ENCODE measurements at places on chromosomes 5 and 9. TPM values are rescaled to one million over a fixed set of nuclear protein-coding genes. Genes with fewer than 3 reads are reported as not detected.

DNA sequence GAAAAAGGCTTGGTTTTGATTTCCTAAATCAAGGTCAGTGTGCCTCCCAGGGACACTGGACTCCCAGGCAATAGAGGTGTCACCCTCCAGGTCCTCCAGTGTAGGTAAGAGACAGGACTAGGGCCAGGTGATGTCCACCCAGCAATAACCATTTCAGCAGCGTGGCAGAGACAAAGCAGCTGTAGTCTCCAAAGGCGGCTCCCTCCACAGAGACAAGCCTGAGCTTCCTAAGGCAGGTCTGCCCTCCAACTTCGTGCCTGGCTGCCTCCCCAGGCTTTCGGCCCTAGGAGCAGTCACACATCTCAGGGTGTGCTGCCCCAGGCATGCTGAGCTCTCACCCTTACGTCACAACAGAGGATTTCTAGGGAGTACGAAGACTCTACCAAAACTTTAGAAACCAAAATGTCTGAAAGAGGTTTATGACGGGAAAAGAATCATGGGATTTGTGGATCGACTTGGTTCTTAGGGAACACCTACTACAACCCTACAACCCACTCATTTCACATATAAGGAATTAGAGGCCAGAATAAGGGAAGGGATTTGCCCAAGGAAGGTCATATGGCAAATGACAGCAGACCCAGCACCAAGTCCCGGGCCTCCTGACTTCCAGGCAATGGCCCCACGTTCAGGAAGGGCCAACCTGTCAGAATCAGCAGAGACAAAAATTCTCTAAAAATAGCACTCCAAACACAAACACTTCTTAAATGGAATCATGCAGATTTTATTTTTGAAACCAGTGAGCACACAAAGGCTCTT is 105.5 kb downstream of the KLHL3 start:
- no peaks in the 10 kb centered on the region for H3K36me3 ChIP-seq
- no peaks in the 10 kb centered on the region for H3K27me3 ChIP-seq
- peak overlapping the region; percentile 76 for H3K27ac ChIP-seq
- DNase-seq, result no peak

DNA sequence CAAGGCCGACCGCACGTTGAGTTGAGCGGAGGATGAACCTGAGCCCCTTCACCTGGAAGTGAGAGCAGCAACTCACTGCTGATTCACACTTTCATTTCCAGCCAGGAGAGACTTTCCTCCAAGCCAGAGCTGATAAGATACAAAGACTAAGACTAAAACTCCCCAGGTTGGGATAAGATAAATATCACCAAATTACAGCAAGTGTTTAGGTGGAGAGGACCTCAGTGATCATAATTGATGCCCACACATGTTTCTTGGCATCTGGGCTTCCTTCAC is 6.4 kb upstream of the NKD2 start:
- H3K4me1 ChIP-seq, result peaks cover under 1% of the 10 kb centered on the region
- H3K36me3 ChIP-seq, result no peaks in the 10 kb centered on the region
- no peak for DNase-seq
- no peak overlapping the region for H3K4me3 ChIP-seq

GRCh38 chr5:100110497-100110896 is 424.7 kb upstream of the FAM174A start:
- no peaks in the 10 kb centered on the region for H3K27me3 ChIP-seq
- no peaks in the 10 kb centered on the region for H3K4me1 ChIP-seq
- no peak overlapping the region for H3K27ac ChIP-seq

DNA sequence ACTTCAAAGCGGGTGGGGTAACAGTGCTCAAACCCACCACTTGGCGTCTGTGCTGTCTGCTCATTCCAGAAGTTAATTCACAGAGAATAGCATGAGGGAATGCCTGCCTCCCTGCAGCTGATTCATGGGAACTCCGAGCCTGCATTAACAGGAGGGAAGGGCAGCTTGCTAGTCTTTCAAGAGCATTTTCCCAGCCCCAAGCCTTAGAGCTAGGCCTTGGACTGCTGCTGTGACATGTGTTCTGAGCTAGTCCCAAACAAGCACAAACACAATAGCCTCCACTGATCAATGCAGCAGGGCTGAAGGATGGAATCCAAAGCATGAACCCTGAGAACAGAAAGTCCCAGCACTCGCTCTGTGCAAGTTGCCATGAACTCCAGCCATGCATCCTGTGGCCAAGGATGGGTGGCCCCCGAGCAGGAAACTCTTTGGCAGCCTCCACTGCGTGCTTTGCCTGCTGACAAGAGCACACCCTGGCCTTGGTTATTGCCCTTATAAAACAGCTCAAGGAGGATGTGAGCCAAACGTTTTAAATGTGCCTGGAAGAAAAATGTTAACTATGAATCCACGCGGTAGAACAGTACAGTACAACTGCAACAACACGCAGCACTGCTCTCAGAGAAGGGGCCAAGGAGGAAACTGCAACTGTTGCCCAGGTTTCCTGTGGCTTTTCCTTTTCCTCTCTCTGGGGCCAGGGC is 653.1 kb upstream of the KLF4 start:
- DNase-seq, result peak; percentile 8
- no peaks in the 10 kb centered on the region for H3K36me3 ChIP-seq
- H3K4me1 ChIP-seq, result no peaks in the 10 kb centered on the region
- H3K27me3 ChIP-seq, result no peaks in the 10 kb centered on the region
- no peak overlapping the region for H3K4me3 ChIP-seq

- H3K27me3 ChIP-seq, result no peaks in the 10 kb centered on the region
- no peak overlapping the region for H3K4me3 ChIP-seq
- H3K36me3 ChIP-seq, result no peaks in the 10 kb centered on the region
Observed at GRCh38 chr9:12760758-12761157, 14.1 kb upstream of the LURAP1L start.

DNA sequence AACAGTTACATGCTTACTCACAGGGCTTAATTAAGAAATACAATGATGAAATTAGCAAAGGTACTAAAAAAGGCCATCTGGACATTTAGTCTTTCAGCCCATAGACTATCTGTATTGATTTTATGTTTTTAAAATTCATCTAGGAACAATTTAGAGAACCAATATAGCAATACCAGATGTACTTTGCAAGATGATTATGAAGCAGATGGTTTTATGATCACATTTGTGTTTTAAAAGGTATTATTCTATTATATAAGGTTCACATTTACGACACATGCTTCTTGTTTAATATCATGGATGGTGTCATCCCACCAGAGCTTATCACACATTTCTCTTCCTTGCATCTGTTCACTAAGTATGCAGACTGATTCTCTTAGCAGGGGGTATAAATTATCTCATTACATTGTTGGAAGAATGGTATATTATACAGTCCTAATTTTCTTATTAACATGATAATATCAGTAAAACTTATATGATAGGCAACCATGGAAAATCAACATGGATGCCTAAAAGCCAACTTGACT is 21.1 kb upstream of the SRFBP1 start:
- H3K4me1 ChIP-seq, result no peaks in the 10 kb centered on the region
- H3K27me3 ChIP-seq, result no peaks in the 10 kb centered on the region
- no peak overlapping the region for H3K4me3 ChIP-seq
- no peak for DNase-seq
- H3K27ac ChIP-seq, result no peak overlapping the region
- H3K36me3 ChIP-seq, result no peaks in the 10 kb centered on the region

DNA sequence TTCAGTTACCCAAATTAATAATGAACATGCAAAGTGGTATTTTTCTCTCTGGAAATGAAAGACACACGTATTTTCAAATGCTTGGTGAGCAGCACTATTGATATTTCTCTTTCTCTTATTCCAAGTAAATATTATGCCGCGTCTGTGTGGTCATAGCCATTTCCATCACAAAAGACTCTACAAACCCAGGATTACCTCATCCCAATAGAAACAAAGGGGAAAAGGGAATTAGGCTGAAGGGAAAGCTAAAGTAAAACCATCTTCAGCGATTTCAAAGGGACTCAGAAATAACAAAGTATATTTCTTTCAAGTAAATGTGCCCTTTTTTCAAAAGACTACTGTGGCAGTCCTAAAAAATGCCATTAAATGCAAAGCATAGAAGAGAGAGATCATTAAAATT is 62.0 kb upstream of the FST start:
- no peak overlapping the region for H3K27ac ChIP-seq
- H3K36me3 ChIP-seq, result no peaks in the 10 kb centered on the region
- no peaks in the 10 kb centered on the region for H3K27me3 ChIP-seq
- no peak overlapping the region for H3K4me3 ChIP-seq
- no peaks in the 10 kb centered on the region for H3K4me1 ChIP-seq

SLC2A8 gene
- total RNA-seq, result 45.1 TPM

NDUFAF2 gene
- 17.6 TPM for total RNA-seq

Measured in cardiac muscle cell (in vitro differentiated cells and primary cell).